ENCODE measurements at places on chromosomes 1 and 21. TPM values are rescaled to one million over a fixed set of nuclear protein-coding genes. Genes with fewer than 3 reads are reported as not detected.

Gene ZNF436
- 32.3 TPM for polyA plus RNA-seq

Gene PCAT6
- polyA plus RNA-seq, result 2.9 TPM

Gene USP48
- 94.3 TPM for polyA plus RNA-seq

Gene ZNF684
- 17.2 TPM for polyA plus RNA-seq

Gene RAP1GAP
- polyA plus RNA-seq, result 20.2 TPM

Gene CFHR3
- polyA plus RNA-seq, result 0.50 TPM

Gene CYYR1
- polyA plus RNA-seq, result 54.1 TPM

Gene CNIH4
- polyA plus RNA-seq, result 53.1 TPM

GRCh38 chr21:38830671-38831525 lies 25.2 kb downstream of the ETS2 start:
- DNase-seq, result no peak

GRCh38 chr21:38126666-38127303 lies 130.0 kb upstream of the KCNJ15 start:
- peak; percentile 61 for DNase-seq

- DNase-seq, result no peak
Measured at GRCh38 chr1:48784301-48784700, 7.6 kb upstream of the BEND5 start.

GRCh38 chr1:24410750-24411149 lies 2.8 kb downstream of the STPG1 start:
- DNase-seq, result no peak

DNA sequence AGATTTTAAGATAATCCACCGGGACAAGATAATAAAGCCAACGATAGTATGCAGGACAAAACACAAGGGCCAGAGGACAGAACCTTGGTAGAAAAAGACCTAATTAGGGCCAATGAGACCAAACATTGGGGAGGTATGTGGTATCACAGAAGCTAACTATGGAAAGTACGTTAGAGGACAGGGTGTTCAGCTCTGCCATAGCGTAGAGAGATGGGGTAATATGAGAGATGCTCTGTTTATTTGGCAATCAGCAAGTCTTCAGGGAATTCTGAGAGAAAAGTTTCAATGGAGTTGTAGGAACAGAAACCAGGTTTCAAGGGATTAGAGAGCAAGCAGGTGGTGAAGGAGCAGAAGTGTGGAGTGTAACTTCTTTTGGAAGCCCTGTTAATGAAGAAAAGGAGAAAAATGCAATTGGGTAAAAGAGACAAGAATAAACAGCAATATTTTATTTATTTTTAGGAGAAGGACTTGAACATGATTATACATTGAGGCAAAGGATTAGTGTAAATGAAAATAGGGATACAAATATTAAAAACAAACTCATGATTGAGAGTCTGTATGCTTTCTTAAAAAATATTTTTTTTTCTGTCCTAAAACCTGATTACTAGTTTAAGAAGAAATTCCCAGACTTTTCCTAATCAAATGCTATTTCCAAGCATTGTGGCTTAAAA lies 24.0 kb downstream of the EEIG2 start:
- DNase-seq, result no peak

- no peak for DNase-seq
Measured at GRCh38 chr1:58197811-58198210, 348.7 kb downstream of the OMA1 start.

GRCh38 chr1:2378441-2378851 lies 12.9 kb downstream of the MORN1 start:
- no peak for DNase-seq

DNA sequence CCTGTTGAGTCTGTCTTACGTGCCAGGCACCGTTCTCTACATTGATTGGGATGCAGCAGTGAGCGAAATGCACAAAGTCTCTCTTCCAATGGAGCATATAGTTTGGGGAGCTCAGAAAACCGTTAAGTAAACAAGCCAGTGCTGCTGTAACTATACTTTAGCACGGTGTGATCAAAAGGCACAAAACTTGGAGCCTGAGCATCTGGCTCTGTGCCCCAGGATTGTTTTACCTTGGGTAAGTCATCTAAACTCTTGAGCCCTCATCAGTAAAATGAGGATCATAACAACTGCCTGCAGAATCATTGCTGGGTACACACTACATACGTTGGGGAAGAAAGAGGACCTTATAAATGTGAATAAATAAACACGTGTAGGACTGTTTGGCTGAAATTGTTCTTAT lies 1.8 kb downstream of the HHIPL2 start:
- DNase-seq, result no peak

DNA sequence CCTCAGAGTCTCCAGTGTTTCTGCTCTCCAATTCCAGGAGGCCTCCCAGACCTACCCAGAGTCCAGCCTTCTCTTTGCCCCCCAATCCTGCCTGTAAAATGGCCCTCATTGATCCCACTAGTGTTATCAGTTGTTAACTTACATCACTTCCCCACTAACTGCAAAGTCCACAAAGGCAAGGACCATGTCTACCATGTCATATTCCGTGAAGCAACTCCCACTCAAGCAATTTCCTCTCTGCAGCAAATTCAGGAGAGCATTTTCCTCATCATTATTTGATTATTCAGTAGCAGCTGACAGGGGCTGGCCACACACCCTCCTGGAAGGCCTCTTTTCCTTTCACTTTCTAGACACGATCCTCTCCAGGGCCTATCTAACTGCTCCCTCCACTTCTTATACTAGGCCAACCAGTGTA lies 153.5 kb downstream of the RERE start:
- DNase-seq, result no peak

GRCh38 chr21:45990741-45991605 lies 9.4 kb downstream of the COL6A1 start:
- no peak for DNase-seq

DNA sequence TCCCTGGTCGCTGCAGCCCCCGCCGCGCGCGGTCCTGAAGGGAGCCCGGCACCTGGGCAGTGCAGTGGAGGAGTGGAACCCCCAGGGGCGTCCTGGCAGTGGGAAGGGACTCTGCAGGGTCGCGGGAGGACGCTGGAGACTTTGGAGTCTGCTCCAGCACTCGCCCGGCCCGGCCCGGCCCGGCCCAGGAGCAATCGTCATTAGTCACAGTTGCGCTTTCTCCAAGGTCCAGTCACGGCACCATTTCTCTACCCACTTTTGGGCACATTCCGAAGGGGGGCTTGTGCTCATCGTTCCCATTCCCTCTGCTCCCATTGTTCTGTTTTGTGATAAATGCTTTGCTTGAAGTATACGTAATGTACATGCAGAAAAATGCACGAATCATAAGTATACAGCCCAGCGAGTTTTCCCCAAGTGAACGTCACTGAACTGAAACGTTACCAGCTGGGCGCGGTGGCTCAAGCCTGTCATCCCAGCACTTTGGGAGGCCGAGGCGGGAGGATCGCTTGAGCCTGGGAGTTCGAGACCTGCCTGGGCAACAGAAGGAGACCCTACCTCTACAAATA lies 999 bp downstream of the THAP3 start:
- no peak for DNase-seq

DNA sequence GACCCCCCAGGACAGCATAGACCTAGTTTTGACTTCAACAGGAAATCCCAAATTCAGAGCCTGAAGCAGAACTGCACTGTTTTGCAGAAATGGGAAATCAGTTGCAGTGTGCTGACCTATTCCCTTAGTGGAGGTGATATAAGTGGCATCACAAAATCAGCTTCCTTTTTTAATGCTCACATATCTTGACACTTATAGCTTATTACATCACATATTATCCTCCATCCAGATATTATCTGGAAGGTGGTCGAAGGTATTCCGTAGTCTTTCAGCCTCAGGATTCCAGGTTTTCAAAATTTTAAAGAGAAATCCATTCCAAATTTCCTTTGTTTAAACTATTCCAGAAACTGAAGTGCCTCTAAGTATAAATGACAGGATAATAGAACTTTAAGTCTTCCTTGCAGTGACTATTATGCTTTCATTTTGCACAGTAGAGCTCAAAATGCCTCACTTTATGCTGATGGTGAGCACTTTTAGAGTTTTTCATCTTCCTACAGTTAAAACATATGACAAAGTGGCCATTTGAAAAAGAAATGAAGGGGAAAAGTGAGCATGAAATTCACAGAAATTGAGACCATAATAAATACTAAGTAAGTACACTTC lies 106.4 kb upstream of the DPYD start:
- no peak for DNase-seq

- no peak for DNase-seq
Measured at GRCh38 chr1:56284928-56285327, 294.4 kb downstream of the PLPP3 start.

GRCh38 chr1:221712198-221712684 lies 29.6 kb downstream of the DUSP10 start:
- no peak for DNase-seq

DNA sequence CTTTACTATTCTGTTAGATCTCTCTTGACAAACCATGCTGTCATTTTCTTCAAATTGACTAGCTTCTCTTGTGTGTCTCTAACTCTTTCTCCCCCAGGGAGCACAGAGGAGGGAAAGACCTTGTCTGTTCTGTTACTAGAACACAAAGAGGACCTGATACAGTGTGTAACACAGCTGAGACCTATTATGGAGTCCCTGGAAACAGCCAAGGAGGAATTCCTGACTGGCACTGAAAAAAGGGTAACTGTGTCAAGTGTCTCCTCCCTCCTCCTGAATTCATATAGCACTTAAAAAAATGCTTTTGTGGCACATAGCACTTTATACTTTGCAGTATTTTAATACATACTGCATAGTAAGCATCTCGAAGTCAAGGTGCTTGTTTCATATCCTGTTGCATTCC lies 50.6 kb downstream of the ZBTB40 start:
- DNase-seq, result no peak

DNA sequence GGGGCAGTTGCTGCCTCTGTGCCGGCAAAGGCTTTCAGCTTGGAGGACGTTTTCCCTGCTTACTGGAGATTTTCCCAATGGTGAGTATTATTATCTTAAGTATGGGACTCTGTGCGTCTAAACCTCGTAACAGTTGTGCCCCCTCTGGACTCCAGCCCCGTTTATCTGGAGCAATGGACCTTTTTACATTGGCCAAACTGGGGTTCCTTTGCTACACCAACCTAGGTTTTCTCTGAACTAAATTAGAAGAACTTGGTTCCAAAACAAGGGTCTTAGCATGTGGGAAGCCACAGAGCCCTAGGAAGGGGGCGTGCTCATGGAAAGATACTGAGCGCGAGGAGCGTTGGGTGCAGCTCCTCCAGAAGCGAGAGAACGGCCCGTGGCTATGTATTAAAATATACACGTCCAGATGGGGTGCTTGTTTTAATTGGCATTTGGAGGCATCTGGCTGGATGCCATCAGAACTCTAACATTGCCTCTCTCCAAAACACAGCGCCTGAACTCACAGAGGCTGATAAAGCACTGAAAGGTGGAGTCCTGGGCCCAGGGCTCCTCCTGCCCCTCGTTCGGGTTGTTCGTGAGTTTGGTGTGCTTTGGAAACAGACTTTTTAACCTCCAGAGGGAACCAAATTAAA lies 28.4 kb downstream of the POFUT2 start:
- DNase-seq, result no peak

- DNase-seq, result no peak
Measured at GRCh38 chr21:14591882-14592281, 45.8 kb upstream of the SAMSN1 start.

DNA sequence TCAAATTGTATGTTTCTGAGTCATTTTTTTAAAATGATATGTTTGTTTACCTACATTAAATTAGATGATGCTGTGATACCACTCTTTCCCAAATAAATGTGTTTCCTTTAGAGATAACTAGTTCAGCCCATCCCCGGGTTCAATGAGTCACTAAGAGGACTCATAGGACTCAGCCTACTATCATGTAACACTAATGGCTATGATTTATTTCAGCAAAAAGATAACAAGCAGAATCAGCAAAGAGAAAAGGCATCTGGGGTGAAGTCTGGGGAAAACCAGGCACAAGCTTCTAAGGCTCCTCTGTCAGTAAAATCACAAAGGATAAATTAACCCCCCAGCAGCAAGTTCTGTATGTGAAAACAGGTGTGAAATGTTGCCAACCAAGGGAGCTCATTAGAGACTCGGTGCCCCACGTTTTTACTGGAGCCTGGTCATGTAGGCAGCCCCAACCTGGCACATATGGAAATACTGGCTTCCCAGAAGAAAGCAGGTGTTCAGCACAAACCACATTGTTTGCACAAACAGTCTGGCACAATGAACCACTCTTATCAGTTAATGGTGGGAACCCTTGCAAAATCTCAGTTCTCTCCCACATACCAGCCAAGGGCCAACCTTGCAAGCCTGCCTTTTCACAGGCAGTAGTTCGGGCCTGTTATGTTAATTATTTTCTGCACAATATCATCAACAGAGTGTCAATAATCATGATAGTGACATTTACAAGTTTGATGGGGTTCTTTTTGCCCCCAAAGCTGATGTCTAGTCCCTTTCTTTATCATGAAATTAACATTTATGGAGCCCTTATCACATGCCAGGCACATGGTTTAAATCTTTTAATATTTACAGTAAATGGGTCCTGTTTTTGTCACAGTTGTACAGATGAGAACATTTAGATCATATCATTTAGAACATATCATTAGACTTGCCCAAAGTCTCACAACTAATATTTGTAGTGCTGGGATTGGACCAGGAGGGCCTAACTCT lies 23.1 kb upstream of the CNN3 start:
- no peak for DNase-seq

DNA sequence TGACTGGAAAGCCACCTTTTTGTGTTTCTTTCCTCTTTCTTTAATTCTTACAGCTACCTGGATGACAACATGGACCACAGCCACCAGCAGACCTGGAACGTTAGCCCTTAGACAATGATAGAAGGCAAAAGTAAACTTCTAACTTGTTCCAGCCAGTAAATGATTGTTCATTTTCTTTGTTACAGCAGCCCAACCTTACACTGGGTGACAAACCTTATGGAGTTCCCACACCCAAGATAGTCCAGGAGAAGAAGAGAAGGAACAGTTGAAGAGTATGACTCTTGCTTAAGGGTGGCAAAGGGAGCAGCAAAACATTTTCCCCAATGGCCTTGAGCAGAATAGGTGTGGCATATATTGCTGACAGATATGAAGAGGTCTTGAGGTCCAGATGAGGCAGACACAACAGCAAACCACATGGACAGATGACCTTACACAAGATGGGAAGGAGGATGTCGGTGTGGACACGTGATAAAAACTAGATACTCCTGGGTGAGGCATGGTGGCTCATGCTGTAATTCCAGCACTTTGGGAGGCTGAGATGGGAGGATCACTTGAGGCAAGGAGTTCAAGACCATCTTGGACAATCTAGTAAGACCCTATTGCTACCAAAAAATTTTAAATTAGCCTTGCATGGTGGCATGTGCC lies 11.8 kb upstream of the FAM76A start:
- no peak for DNase-seq

DNA sequence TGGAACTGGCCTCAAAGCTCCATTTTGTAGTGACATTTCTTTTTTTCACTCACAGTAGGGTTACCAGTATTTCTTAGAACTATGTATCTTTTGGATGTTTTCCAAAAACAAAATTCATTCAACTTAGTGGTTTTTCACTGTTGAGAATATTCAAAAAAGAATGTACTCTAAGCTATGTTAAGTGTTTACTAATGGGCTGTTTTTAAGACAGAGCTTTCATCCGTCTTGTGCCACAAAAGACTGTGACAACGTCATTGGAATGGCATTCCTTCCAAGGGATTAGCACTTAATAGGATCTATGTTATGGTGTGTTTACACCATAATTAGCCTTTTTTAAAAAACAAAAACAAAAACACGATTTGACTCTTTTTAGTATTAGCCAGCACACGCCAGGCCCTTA lies 66.8 kb downstream of the TTC3 start:
- DNase-seq, result no peak

- DNase-seq, result no peak
Measured at GRCh38 chr1:6000444-6001288, 8.4 kb upstream of the NPHP4 start.

GRCh38 chr1:85137660-85138059 lies 63.2 kb downstream of the SYDE2 start:
- DNase-seq, result peak; percentile 74

All from left kidney (tissue), 8 donors.